ENCODE measurements at places on chromosomes 13 and 19. TPM values are rescaled to one million over a fixed set of nuclear protein-coding genes. Genes with fewer than 3 reads are reported as not detected.

DNA sequence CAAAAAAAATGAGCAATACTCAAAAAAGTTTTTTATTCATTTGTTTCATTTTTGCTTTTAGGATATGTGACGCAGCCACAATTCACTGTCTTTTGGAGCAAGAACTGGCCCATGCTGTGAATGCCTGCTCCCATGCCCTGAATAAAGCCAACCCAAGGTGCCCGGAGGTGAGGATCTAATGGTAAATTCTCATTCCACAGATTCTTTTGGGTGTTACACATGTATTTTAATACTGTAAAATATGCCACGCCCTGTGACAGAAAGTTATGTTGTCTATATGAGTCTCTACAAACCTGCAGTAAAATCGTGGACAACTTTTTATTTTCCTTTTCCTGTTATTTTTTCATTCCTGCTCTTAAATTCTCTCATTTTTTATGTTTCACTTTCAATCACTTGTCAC lies 57.5 kb upstream of the AKAP11 start:
- peaks cover 2% of the 10 kb centered on the region for H3K4me1 ChIP-seq
- no peak for DNase-seq
- no peaks in the 10 kb centered on the region for H3K27me3 ChIP-seq
- H3K4me3 ChIP-seq, result no peak overlapping the region
- H3K36me3 ChIP-seq, result no peaks in the 10 kb centered on the region

- H3K36me3 ChIP-seq, result no peaks in the 10 kb centered on the region
- no peaks in the 10 kb centered on the region for H3K4me1 ChIP-seq
- DNase-seq, result no peak
- H3K27ac ChIP-seq, result no peak overlapping the region
- H3K4me3 ChIP-seq, result no peak overlapping the region
Observed at GRCh38 chr13:43749503-43749902, 37.3 kb downstream of the ENOX1 start.

- peak overlapping the region; percentile 88 for H3K27ac ChIP-seq
- H3K27me3 ChIP-seq, result no peaks in the 10 kb centered on the region
- DNase-seq, result no peak
Observed at GRCh38 chr13:99507986-99508385, 6.7 kb downstream of the TM9SF2 start.

The NKPD1 gene
- total RNA-seq, result 1.2 TPM

The CDX2 gene
- total RNA-seq, result not detected

The FCHO1 gene
- total RNA-seq, result 16.6 TPM

GRCh38 chr19:12778017-12778904 lies 2.9 kb upstream of the HOOK2 start:
- peak overlapping the region; percentile 71 for H3K4me3 ChIP-seq
- H3K27me3 ChIP-seq, result no peaks in the 10 kb centered on the region
- peak overlapping the region; percentile 46 for H3K27ac ChIP-seq

GRCh38 chr13:20305587-20305986 lies 73.5 kb upstream of the GJB6 start:
- H3K27me3 ChIP-seq, result no peaks in the 10 kb centered on the region
- H3K27ac ChIP-seq, result no peak overlapping the region
- DNase-seq, result no peak
- no peaks in the 10 kb centered on the region for H3K4me1 ChIP-seq
- no peak overlapping the region for H3K4me3 ChIP-seq
- no peaks in the 10 kb centered on the region for H3K36me3 ChIP-seq
